ENCODE measurements at places on chromosomes 6 and 20.
A peak's percentile ranks its signal among the peaks of the same experiment; 100 is the strongest.

DNA sequence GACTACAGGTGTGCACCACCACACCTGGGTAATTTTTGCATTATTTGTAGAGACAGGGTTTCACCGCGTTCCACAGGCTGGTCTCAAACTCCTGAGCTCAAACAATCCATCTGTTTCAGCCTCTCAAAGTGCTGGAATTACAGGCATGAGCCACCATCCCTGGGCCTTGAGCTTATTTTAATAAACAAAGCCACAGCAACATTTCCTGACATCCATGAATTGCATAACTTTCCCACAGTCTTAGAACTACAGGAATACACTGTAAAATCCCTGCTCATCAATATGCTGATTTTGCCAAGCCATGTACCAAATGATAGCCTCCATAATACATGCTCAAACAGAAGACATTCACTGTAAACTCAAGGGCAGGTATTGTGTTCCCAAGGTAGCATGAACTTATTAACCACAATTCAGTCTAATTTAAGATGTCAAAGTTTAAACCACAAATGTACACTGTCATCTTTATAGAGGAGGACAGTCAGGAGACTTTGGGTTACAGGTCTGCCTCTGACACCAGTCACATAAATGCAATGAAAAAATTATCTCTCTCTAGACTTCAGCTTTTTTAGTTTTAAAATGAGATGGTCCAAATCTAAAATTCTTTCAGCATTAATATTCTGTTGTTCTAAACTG, 40.0 kb downstream of the NUDT3 start:
- DNase-seq = no peak

GRCh38 chr6:16543521-16543920, 217.7 kb downstream of the ATXN1 start:
- DNase-seq = no peak

GRCh38 chr6:2221726-2222274, 23.6 kb downstream of the GMDS start:
- DNase-seq = no peak

- no peak for DNase-seq
Observed at GRCh38 chr6:88750936-88751335, 212.5 kb downstream of the RNGTT start.

GRCh38 chr20:62736407-62737071, 27.9 kb downstream of the NTSR1 start:
- DNase-seq = no peak

- DNase-seq = no peak
Observed at GRCh38 chr6:144266091-144266649, 19.0 kb upstream of the UTRN start.

DNA sequence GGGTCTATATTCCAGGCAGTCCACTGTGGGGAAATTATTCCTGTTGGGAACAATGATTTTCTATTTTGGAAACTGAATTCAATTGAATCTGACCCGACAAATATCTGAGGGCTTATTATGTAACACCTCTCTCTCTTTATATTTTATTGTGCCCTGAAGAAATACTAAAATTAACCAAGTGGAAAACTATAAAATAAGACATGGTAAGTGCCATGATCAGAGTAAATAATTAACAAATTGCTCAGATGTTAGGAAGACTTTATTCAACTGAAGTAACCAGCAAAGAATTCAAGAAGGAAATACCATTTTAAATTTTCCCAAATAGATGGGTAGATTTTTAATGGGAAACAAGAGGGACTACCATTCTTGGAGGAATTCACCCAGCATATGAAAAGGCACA, 632.9 kb downstream of the MAFB start:
- DNase-seq = no peak

DNA sequence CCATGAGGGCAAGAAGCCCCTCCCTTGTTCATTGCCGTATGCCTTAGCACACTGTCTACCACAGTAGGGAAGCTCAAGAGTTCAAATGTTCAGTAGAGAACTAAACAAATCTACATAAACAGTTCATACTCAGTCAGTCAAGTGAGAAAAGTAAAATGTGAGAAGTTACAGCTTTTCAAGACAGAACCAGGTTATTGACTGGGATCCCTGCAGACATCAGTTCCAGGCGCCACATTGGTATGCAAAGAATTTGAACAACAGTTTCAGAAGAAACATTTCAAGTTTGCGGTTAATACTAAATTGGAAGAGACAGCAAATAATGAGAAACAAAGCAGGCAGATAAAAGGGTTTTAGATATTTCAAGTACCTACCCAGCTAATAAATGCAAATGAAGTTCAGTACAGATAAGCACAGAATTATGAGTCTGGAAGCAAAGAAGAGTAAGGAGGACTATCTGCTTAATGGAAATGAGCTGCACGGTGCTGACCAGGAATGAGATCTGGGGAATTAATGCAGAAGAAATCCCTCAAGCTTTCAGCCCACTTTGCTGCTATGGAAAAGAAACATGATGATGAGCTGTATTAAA, 246.2 kb downstream of the HACE1 start:
- DNase-seq = no peak

DNA sequence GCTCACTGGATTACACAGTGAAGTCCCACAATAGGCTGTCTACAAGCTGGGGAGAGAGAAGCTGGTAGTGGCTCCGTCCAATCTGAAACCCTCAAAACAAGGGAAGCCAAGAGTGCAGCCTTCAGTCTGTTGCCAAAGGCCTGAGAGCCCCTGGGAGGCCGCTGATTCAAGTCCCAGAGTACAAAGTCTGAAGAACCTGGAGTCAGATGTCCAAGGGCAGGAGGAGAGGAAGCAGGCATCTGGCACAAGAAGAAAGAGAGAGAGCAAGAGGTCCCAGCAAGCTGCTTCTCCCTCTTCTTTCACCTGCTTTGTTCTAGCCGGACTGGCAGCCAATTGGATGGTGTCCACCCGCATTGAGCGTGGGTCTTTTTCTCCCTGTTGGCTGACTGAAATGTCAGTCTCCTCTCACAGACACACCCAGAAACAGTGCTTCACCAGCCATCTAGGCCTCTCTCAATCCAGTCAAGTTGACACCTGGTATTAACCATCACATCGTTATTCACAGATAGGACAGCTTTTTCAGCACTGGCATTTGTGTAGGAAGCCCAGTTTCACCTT, 51.2 kb downstream of the CRYBG1 start:
- no peak for DNase-seq

- no peak for DNase-seq
Observed at GRCh38 chr20:47862574-47863240, 77.4 kb upstream of the SULF2 start.

GRCh38 chr6:166726201-166726600, 99.2 kb upstream of the RPS6KA2 start:
- DNase-seq = no peak

DNA sequence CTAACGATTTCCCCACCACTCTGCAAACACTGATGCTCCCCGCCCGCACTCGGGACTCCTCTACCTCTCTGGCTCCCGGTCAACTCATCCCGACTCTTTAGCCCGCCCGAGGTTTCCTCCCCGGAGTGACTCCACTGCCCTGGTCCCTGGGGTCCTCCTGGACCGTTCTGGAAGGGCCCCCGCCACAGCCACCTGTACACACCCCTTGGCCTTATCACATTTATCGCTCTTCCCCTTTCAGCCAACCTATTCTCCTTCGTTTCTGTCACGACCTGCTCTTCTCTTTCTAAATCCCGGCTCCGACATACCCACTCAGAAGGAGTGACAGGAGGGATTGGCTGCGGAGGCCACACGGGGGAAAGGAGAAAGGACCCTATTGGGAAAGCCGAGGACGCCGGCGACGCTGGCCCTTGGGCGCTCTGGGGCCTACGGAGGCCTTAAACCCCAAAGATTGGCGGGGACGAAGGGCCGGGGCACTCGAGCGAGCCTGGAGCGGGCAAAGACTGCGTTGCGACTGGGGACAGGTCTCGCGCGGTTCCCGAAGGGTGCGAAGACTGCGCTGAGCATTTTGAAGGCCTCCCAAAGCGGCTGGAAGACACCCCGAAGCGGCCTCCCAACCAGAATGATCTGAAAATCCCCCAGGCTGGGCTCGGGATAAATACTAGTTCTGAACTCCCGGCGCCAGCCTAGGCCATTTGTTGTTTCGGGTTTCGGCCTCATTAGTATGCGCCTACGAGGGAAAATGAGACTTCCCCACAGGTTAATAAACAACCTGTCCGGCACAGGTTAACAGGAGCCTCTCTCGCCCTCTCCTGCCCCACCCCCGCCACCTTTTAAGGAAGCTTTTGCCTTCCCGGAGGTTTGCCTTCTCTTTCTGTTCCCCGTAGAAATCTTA, 9.2 kb downstream of the SIM1 start:
- no peak for DNase-seq

DNA sequence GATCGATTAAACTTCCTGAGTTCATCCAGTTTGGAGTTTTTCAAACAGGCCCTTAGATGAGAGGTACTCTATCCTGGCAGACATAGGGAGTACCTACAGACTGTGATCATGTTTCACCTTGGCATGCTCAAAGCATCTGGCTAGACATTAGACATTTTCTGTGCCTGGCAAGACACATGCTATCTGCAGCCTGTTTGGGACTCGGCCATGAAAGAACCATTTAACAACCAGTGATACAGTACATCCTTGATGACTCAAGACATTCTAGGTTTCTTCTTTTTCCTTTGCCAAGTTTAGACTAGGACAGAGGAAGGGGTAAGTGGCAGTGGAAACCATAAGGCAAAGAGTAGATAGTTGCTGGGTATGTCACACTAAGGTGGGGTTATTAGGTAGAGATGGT, 15.4 kb upstream of the PAQR8 start:
- no peak for DNase-seq

GRCh38 chr6:105045526-105045925, 88.6 kb downstream of the LIN28B start:
- DNase-seq = no peak

GRCh38 chr6:108163644-108164542, 1.9 kb upstream of the NR2E1 start:
- no peak for DNase-seq

DNA sequence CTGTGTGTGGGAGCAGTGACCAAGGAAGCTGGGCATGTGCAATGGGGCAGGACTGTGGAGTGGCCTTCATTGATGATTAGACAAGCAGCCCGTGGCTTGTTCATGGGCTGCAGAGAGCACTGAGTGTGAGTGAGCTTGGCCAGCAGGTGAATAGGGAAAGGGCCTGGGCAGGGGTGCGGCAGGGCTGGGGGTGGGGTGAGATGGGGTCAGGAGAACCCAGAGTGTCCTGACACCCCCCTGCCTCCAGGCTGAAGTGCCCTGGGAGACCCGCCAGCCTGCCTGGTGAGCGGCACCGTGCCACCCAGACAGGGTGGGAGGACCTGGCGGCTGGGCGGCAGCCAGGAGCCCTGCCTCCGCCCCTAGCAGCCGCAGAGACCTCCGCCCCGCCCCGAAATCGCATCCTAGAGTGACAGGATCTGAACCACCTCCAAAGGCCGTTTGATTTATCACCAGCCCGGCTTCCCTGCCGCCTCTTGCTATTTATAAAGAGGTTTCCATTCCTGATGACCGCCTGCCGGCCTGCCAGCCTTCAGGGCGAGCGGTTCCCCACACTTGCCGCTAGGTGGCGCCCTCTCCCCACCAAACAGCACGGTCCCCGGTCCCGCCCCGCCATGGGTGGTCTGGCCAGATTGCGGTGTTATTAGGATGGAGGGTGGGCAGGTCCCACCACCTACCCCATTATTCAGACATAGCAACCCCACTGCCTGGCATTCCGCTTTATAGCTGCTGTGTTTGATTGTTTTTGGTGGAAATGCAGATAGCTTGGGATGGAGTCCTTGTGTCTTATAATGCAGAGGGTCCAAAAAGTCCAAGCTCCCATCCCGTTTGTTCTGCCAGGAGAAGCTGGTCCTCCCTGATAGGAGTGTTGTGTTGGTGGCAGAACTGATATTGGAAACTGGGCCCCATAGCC, 3.5 kb downstream of the MYLK2 start:
- DNase-seq = peak; percentile 52

DNA sequence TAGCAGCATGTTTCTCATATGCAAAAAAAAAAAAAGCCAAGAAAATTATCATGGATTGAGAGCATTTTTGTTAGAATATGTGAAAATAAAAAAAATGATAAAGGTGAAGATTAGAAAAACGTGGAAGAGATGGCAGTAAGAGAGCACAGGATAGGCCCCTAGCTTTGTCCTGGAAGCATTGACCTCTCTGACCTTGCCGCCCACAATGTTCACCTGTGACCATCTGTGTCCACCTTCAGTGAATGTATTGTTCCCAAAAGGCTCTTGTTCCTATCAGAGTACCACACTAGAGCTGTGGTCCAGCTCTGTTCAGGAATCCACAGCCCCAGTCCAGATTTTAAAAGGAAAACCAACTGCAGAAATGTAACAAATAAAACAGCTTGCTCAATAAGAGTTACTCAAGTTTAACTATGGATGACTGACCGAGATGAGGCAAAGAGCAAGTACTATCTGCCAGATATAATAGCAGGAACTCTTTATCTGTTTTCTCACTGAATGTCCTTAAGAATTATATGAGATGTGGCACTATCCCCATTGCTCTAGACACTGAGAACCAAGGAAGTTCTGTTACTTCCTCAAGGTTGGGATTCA, 287.7 kb upstream of the STXBP5 start:
- DNase-seq = no peak

DNA sequence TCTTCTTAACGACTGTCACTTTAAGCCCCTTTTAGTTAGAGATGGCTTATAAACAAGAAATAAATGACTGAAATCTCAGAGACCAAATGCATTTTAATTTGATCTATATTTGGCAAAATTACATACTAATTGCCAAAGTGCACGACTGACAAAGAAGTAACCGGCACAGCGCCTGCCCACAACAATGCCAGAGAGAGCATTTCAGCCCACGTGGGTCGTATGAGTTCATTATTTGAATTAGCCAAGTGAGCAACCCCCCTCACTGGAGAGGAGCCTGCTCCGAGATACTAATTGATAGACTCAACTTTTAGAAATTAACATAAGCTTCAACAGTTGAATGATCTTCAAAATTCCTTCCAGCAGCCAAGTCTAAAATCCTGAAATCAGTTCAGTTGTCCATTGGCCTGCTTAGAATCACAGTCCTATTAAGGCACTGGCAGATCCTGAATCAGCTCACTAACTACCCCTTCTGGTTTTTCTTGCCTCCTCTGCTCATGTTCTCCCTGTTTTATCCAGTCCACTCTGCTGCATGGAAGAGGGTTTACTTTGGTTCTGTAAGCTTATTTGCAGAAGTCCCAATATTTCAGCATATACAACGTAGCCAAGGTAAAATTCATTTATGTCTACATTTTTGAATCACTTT, 519.1 kb upstream of the AGPAT4 start:
- no peak for DNase-seq

- no peak for DNase-seq
Observed at GRCh38 chr6:162184465-162184864, 543.1 kb downstream of the PRKN start.

DNA sequence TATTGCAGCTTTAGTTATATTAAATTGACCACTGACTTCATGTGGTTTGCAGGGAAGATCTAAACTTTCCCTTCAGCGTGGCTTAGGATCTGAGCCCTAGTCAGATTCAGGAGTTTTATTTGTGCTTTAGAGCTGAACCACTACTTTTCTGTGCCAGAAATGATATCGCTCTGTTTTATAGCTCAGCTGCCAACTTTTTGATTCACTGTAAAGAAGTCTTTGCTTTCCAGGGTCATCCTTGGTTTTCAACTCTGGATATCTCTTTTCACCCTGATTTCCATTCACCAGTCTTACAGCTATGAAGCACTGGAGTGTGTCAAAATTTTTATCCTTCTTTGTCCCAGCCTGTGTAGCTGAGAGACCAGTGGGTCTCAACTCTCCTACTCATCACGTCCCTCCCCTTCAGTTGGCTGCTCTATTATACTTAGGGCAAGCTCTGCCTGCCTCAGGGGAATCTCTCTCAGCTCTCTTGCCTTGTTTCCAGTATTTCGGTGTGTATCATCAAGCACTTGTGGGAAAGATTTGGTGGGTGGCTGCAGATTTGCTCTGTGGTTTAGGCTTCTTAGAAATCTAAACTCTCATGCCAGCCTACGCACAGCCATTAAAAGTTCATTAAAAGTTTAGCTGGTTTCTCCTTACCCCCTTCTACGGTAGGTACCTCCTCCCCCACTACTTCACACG, 425.5 kb downstream of the TENT5A start:
- DNase-seq = no peak

All from stimulated activated CD8-positive, alpha-beta memory T cell treated with anti-CD3 and anti-CD28 coated beads, Interleukin-15, amount 100 ng/mL, for 48 hours (primary cell).